ENCODE measurements at places on chromosomes 13 and 19.

DNA sequence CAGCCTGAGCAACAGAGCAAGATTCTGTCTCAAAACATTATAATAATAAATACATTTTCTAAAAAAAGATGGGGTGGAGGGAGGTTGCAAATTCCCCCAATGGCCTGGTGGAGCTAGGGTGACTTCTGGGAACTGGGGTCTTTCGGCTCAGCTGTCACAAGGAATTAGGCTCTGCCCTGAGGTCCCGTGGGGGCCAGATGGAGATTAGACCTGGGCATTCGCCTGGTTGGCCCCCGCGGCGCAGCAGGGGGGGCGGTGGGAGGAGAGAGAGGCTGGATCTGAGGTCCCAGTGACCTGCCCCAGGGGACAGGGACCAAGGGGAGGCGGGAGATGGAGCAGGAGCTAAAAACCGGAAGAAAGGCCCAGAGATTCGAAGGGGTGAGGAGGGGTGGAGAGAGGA, 14.8 kb downstream of the FUT6 start:
- no peak for DNase-seq

DNA sequence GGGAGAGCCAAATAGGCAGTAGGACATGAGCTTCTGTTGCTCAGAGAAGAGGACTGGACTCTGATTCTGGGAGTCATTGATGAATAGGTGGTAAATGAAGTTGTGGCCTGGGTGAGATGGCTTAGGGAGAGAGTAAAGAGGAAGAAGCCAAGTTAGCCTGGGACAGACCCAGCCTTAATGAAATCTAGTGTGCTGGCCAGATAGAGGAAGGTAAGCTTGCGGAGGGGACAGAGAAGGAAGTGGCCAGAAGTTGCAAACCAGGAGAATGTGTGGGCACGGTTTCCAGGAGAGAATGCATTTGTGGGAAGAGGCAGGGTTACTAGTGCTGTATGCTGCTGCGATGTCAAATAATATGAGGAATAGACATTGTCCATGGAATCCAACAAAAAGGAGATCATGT, 83.3 kb upstream of the OLFM4 start:
- DNase-seq = no peak

GRCh38 chr13:62483774-62484173, 1068.1 kb upstream of the PCDH20 start:
- no peak for DNase-seq

- DNase-seq = no peak
These were observed 15.4 kb downstream of the GTPBP3 start for GRCh38 chr19:17352608-17353280.

DNA sequence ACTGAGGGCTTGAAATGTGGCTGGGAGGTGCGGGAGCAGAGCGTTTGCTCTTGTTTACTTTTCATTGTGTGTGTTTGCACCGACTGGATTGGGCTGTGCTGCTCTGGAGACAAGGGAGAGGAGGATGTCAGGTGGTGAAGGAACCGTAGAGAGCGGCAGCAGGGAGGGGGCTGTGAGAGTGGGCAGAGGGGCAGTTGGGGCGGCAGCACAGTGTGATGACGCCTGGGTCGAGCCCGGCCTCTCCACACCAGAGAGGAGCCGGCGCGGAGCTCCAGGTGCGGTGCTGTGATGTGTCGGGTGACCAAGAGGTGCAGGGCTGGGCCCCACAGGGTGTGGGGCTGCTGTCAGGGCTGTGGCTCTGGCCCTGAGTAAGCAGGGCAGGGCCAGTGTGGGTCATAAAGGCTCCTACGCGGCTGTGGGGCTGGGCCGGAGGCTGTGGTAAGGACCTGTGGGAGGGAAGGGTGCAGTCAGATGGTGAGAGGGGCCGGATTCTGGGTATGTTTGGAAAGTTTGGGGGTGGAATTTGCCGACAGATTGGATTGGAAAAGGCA, 10.5 kb downstream of the NAXD start:
- no peak for DNase-seq

DNA sequence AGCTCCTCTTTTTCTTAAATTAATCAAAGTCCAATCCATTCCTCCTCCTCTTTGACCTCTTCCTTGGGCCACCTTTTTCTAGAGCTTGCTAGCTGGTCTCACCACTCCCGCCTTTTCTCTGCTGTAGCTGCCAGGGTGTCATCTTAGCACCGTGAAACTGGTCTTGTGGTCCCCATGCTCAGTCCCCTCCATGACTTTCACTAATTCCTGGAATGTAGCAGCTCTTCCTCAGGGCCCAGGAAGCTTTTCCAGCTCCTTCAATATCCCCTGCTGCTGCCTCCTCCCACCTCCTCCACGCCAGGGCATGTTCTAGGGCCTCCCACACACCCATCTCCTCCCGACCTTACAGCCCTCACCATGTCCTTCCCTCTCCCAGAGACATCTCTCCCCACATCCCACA, 222.2 kb downstream of the MYO16 start:
- no peak for DNase-seq

DNA sequence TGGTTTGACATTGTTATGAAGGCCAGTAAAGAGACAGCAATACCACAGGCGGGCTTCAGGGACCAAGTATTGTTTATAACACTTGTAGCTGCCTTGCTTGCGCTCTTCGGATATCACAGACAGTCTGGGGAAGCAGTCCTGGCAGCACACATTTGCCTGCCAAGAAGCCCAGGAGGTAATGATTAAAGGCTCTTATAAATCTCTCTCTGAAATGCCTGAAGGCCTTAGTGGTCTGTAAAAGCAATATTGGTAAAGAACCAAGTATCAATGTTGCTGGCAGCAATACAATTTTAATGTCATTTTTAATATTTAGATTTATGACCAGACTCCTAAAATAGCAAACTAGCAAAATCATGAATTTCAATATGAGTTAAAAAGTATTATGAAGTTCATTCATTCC, 1312.4 kb downstream of the PCDH9 start:
- no peak for DNase-seq

DNA sequence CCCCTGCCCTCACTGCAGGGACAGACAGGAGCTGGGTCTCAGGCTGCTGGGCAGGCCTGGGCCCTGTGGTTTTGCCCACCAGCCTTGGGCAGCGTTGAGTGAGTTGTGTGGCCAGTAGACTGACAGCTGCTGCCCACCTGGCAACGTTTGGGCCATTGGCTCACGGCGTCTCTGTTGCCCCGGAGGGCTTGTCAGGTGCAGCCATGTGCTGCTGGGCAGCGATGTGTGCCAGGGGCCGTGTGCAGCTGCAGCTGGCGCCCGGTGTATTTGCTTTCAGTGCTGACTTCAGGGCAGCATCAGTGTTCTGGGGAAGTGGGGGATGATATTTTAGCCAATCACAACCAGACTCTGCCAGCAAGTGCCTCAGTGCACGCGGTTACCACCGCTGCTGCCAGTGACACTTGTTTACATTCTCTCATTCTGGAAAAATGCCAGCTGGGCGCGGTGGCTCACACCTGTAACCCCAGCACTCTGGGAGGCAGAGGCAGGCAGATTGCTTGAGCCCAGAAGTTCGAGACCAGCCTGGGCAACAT, 10.6 kb downstream of the FZR1 start:
- peak; percentile 67 for DNase-seq

GRCh38 chr13:43405457-43405856, 381.3 kb downstream of the ENOX1 start:
- DNase-seq = no peak

DNA sequence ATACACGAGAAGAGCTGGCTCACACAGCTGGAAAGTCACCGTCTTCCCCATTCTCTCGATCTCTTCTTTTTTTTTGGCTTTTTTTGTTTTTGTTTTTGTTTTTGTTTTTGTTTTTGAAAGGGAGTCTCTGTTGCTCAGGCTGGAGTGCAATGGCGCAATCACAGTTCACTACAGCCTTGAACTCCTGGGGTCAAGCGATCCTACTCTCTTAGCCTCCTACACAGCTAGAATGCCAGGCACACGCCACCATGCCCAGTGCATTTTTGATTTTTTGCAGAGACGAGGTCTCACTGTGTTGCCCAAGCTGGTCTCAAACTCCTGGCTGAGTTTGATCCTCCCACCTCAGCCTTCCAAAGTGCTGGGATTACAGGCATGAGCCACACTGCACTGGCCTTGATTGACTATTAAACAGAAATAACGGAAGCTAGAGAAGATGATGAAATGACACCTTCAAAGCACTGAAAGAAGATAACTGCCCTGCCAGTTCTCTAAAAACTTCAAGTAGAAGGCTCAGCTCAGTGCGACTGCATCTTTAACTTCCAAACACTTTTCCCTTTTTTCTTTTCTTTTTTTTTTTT, 4.0 kb downstream of the FXYD3 start:
- DNase-seq = no peak

DNA sequence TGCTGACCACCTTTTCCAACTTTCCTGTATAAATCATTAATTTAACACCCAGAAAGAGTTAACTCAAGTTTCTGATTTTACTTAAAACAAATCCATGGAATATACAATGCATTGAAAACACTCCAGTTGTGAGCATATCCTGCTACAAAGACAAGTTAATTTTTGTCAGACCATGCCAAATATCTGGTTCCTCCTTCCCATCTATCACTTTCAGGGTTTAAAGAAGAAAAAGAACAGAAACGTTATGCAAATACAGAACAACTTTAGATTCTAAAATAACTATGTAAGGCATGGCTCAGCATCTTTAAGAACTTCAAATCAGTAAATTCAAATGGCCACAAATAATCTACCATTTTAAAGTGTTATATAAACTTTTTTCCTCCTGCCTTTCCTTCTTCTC, 14.9 kb downstream of the MRPS31 start:
- DNase-seq = no peak

DNA sequence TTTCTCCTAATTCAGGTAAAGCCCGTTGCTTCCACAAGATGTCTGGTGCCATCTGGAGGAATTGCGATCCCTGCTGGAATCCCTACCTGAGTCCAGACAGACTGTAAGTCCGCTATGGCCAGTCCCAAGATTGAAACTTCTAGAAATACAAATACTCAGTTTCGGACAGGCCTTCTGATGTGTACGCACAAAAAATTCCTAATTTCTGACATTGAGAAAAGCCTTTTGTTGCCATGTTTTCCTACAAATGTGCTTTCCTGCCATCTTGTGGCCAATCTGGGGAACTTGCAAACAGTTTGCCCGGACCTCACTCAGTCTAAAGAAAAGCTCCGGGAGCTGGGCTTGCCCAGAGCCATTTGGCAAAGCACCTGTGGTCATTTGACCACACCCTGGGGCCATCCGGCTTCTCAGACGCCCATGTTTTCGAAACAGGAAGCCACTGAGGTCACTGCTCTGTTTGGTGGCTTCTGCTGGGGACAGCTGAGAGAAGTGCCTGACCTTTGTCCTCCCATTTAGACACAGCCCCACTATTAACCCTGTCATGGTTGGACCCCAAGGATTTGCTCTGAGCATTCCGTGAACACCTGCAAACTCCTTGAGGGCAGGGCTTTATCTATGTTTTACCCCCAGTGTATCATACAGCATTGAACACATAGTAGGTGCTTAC, 79.4 kb downstream of the SLC15A1 start:
- DNase-seq = peak; percentile 37

- DNase-seq = no peak
These were observed 21.4 kb upstream of the TNFSF14 start for GRCh38 chr19:6691342-6691741.

DNA sequence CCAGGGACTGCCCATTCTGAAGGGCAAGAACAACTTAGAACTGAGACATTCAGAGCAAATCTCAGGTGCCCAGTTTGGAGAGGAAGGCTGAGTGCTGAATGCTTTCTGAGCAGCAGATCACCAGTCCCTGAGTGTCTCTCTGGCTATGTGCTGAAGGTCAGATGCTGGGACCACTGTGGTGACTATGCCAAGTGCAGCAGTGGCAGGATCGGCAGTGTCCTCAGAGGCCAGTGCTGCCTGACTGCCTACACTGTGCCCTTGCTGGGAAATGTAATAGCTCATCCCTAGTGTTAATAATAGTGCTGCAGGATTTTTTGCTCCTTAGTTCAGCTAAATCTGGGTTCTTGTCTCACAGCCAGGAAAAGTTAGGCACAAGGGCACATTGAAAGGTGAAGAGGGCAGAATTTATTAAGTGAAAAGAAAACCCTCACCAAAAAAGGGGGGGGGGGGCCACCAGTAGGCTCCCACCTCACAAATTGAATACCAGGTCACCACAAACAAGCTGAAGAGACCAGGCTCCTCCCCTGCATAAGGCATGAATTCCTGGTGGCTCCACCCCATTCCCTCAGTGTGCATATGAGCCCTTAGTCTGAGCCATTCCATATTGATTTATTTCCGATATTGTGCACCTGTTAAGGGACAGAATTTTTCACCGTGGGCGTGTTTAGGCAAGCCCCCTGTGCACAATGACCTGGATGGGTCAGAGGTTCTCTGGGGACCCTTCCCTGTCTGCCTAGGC, 18.5 kb downstream of the RFXAP start:
- no peak for DNase-seq

- no peak for DNase-seq
These were observed 46.7 kb upstream of the DCUN1D2 start for GRCh38 chr13:113537205-113537604.

DNA sequence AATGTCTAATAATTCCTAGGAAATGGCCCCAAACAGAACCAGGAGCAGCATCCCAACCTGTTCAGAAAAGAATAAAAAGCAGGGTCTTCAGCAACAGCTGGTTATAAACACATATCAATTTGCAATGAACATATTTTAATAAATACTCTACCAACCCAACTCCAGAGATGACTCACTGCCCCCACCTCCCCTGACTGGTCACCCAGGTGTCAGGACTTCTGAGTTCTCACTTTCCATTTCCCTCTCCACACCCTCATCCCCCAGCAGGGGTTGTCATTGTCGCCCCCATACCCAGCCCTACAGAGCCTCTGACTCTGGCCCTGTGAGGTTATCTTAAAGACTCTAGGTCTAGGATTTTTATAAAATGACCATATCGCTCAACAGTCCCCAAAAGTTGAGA, 6.9 kb downstream of the SERPINE3 start:
- DNase-seq = no peak

- no peak for DNase-seq
These were observed 13.8 kb upstream of the UBE2L5 start for GRCh38 chr13:30408319-30409101.

- DNase-seq = no peak
These were observed 27.6 kb downstream of the CPT1C start for GRCh38 chr19:49718511-49718910.

DNA sequence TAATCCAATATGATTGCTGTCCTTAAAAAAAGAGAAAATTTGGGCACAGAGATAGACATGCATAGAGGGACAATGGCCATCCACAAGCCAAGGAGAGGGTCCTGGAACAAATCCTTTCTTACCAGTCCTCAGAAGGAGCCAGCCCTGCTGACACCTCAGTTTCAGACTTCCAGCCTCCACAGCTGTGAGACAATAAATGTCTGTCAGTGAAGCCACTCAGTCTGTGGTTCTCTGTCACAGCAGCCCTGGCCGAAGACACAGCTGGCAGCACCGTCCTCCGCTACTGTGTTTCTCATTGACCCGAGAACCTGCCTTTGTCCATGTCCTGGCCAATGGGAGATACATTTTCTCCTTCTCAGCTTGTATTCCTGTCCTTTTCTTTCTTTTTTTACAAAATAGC, 207.9 kb downstream of the TM9SF2 start:
- no peak for DNase-seq

Measured in NCI-H1436 (cell line).